ENCODE measurements at places on chromosomes 7 and 10. TPM values are rescaled to one million over a fixed set of nuclear protein-coding genes. Genes with fewer than 3 reads are reported as not detected.

LIPJ gene
- polyA plus RNA-seq: not detected

ANKRD22 gene
- not detected for polyA plus RNA-seq

RSPH10B gene
- not detected for polyA plus RNA-seq

PLAC9 gene
- polyA plus RNA-seq: 14.4 TPM

NPSR1 gene
- not detected for polyA plus RNA-seq

APBB1IP gene
- polyA plus RNA-seq: 0.07 TPM

DNA sequence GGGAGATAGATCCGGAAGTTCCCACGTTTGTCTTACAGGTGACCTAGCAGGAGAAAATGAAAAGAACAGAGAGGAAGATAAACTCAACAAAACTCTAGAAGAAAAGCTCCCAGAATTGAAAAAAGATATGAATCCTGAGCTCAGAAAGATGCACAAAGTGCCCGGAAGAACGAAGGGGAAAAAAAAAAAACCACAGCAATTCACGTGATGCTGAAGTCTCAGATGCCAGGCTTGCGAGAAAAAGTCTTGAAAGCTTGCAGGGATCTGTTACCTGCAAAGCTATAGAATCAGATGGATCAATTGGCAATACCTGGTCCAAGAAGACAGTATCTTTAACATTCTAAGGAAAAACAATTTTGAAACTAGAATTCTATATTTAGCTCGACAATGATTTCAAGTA, 33.5 kb downstream of the CARD11 start:
- no peaks in the 10 kb centered on the region for H3K27me3 ChIP-seq
- no peaks in the 10 kb centered on the region for H3K4me1 ChIP-seq
- DNase-seq: no peak
- no peaks in the 10 kb centered on the region for H3K36me3 ChIP-seq
- no peak overlapping the region for H3K4me3 ChIP-seq
- H3K27ac ChIP-seq: no peak overlapping the region

DNA sequence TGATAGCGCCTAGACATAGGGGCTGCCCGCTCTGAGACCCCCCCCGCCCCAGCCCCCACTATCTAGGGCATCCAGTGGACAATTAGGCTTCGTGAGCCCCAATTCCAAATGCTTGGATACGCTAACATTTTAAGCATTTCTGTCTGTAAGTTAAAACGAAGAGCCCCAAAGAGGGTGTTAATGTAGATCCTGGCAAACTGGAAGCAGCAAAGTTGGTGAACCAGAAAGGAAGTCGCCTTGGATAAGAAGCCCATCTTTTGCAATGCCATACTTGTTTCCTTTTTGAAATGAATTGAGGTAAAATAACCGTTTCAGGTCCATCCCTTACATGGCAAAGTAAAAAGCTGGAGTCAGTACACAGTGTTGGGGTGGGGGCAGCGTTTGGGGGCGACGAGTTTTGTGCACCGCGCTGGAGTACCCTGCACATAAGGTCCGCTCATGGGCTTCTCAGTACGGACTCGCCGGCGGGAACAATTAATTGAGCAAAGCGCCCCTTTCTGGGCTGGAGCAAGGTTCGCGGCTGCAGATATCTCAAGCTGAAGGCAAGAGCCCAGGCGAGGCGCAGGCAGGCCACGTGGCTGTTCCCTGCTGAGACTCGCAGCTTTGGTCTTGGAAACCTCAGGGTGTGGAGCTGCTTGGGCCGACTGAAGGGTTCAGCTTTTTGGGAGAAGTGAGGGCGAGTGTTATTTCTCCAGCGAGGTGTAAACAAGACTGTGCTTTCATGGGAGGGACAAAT, 1.4 kb upstream of the TWIST1 start:
- H3K27ac ChIP-seq: no peak overlapping the region
- peak; percentile 80 for DNase-seq
- peaks cover 62% of the 10 kb centered on the region for H3K4me1 ChIP-seq
- peaks cover 90% of the 10 kb centered on the region for H3K27me3 ChIP-seq

DNA sequence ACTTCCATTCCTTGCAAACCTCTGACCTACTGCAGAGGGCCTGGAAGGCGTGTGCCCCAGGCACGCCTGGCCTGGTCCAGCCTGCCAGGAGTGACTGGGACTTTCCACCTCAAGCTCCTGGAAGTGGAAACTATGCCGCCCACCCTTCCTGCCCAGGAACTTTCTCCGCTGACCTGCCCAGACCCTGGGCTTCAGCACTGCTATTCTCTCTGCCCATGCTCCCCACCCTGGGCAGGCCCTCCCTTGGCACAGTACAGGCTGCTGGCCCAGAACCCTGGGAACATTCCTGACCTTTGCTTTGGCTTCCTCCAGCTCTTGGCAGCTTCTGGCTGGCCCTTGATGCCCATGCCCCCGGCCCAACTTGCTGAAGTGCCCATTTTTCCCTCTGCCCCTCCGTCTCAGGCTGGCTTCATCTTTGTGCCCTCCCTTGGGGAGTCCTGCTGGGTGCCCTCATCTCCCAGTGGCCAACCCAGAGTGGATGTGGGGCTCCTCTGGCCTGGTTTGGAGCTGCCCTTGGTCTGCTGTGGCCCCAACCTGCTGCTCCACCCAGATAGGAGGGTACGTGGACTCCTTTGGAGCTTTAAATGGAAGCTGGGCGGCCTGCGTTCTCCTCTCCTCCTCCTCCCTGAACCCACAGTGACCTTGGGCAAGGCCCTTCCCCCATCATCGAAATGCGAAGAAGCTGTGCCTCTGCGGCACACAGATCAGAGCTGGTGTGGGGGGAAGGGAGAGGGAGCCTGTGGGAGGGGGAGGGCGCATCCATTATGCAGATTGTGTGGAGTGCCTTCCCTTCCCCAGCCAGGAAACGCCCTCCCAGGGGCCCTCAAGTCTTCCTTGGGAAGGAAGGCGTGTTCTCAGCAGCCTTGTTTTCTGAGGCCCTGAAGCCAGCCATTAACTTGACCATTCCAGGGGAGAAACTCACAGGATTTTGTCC, 3.4 kb downstream of the MMRN2 start:
- peaks cover 57% of the 10 kb centered on the region for H3K4me1 ChIP-seq
- H3K4me3 ChIP-seq: peak overlapping the region; percentile 47
- H3K27me3 ChIP-seq: no peaks in the 10 kb centered on the region
- peak; percentile 98 for DNase-seq
- peak overlapping the region; percentile 96 for H3K27ac ChIP-seq

DNA sequence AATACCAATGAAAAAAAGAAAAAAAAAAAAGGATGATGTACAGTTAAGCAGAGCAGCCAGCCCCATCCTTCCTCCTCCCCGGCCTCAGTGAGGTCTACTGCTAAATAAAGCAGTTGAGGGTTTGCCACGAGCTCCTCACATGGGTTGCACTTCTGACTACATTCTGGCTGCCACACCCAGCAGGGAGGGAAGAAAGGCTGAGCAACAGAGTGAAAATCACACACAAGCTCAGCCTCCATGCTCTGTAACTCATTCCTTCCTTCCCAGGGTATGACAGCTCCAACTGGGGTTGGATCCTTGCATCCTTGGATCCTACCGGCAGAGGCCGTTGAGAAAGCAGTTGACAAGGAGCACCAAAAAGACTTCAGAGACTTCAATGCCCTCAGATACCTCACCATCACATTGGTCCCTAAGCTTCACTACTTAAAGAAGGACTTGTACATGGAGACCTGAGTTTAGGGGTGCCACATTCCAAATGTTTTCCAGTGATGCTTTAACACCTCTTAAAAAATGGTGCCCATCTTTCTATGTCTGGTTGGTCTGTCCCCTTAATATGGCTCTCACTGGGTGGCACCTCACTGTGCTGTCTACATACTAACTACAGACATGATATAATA, 52.9 kb upstream of the PIK3CG start:
- H3K27ac ChIP-seq: no peak overlapping the region
- H3K27me3 ChIP-seq: no peaks in the 10 kb centered on the region
- no peaks in the 10 kb centered on the region for H3K36me3 ChIP-seq
- DNase-seq: no peak

DNA sequence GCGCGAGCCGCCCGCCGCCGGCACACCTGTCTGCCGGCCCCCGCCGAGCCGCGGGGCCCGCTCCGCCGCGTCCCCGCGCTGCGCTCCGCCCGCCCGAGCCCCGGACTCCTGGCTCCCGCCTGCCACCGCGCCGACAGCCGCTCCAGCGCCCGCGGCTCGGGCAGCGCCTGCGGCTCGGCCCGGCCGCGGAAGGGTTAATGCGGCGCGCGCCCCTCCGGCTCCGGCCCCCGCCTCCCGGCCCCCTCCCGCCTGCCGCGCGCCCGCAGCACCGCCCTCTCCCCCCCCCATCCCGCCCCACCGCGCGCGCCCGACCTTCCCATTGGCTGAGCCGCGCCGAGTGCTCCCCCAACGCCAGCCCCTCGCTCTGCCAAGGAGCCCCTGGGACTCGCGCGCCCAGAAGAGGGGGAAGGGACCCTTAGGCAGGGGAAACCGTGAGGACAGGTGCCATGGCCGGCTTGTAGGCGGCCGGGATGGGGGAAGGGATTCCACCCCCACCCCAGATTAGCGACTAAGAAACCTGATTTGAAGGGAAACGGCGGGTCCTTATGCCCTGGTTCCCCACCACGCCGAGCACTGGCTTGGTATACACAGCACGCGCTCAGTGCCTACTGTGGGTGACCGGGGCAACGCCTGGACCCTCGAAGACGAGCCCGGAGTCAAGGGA, at the start of gene KCNH2:
Gene KCNH2, minus strand, starts transcription at position 196 of the 664 bp plus-strand sequence. CDS start 408 bp downstream, outside the sequence.
- H3K4me1 ChIP-seq: peaks cover 48% of the 10 kb centered on the region
- H3K27ac ChIP-seq: no peak within 1 kb of the TSS
- peak; percentile 88 for DNase-seq
- no peaks in the 10 kb centered on the region for H3K36me3 ChIP-seq

DNA sequence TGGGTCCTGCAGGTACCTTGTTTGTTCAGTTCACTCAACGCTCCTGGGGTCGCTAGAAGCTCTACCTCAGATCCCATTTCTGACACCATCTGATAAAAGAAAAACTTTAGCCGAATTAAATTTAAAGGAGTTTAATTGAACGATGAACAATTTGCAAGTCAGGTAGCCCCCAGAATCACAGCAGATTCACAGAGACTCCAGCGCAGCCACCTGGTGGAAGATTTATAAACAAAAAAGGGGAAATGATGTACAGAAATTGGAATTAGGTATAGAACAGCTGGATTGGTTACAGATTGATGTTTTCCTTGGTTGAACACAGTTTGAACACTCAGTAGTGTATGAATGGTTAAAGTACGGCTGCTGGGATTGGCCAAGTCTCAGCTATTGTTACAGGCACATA, 23.1 kb downstream of the FBXL13 start:
- DNase-seq: no peak
- no peak overlapping the region for H3K27ac ChIP-seq
- no peaks in the 10 kb centered on the region for H3K27me3 ChIP-seq

DNA sequence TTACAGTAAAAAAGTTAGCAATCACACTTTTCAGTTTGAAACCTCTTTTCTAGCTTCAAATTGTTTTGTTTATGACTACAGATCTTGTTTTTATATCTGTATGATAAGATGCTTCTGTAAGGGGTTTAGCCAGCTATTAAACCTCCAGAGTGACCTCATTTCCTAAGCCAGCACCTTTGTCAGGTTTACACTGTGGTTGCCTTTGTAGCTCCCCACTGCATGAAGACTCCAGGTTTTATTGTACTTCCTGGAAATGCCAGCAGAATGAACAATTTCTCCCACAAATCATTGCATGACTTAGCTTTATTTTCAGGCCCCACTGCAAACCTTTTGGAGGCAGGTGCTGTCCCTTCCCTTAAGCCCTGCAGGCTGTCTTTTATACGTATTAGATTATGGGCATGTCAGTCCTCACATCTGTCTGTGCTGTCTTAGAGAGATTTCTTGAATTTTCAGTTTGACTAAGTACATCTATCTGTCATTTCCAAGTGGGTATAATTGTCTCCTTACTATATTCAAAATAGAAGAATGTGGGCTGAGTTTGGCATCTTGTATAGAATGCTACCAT, 8.2 kb upstream of the AGR3 start:
- H3K4me1 ChIP-seq: no peaks in the 10 kb centered on the region
- no peaks in the 10 kb centered on the region for H3K36me3 ChIP-seq
- H3K27ac ChIP-seq: no peak overlapping the region
- H3K4me3 ChIP-seq: no peak overlapping the region
- H3K27me3 ChIP-seq: no peaks in the 10 kb centered on the region

DNA sequence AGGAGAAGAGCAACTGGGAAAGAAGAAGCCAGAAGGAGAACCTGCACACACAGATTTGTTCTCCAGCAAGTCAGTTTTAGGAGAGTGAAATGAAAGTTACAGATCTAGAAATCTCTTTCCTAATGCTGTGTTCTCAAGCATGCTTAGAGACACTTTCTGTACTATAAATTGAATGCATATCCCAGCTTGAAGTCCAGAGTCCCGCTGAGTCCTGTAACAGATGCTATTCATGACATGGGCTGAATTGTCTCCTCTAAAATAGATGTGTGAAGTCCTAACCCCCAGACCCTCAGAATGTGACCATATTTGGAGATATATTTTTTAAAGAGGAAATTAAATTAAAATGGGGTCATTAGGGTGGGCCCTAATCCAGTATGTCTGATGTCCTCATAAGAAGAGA, 46.9 kb upstream of the GJD4 start:
- no peak overlapping the region for H3K27ac ChIP-seq
- no peaks in the 10 kb centered on the region for H3K4me1 ChIP-seq
- H3K27me3 ChIP-seq: no peaks in the 10 kb centered on the region
- no peak for DNase-seq
- no peaks in the 10 kb centered on the region for H3K36me3 ChIP-seq
- H3K4me3 ChIP-seq: no peak overlapping the region

GRCh38 chr10:102741726-102742237, 2.0 kb upstream of the WBP1L start:
- no peak for DNase-seq
- no peaks in the 10 kb centered on the region for H3K36me3 ChIP-seq
- H3K27ac ChIP-seq: no peak overlapping the region
- no peaks in the 10 kb centered on the region for H3K27me3 ChIP-seq
- H3K4me3 ChIP-seq: no peak overlapping the region

- DNase-seq: no peak
- H3K36me3 ChIP-seq: peaks cover 11% of the 10 kb centered on the region
- H3K4me3 ChIP-seq: no peak overlapping the region
- no peaks in the 10 kb centered on the region for H3K27me3 ChIP-seq
- no peaks in the 10 kb centered on the region for H3K4me1 ChIP-seq
These were observed 15.9 kb downstream of the FBH1 start for GRCh38 chr10:5905854-5906507.

GRCh38 chr10:93667795-93668194, 34.6 kb downstream of the FRA10AC1 start:
- H3K27ac ChIP-seq: no peak overlapping the region
- H3K27me3 ChIP-seq: no peaks in the 10 kb centered on the region
- H3K36me3 ChIP-seq: peaks cover 8% of the 10 kb centered on the region
- DNase-seq: no peak
- no peak overlapping the region for H3K4me3 ChIP-seq

DNA sequence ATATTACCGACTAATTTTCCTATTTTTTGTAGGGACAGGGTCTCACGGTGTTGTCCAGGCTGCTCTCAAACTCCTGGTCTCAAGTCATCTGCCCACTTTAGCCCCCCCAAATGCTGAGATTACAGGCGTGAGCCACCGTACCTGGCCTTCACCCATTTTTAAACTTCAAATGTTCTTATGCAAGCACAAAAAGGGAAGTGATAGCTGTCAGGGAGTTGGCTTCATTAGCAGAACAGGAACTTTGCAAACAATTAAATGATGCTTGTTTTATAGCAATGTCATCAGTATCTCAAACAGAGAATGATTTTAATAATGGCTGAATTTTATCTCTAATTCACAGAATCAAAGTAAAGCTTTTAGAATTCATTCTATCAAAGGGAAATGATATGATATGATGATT, 49.8 kb upstream of the FAM171A1 start:
- H3K36me3 ChIP-seq: no peaks in the 10 kb centered on the region
- no peak for DNase-seq
- no peaks in the 10 kb centered on the region for H3K27me3 ChIP-seq
- H3K27ac ChIP-seq: no peak overlapping the region
- H3K4me3 ChIP-seq: no peak overlapping the region
- no peaks in the 10 kb centered on the region for H3K4me1 ChIP-seq

- no peak for DNase-seq
- peaks cover 9% of the 10 kb centered on the region for H3K36me3 ChIP-seq
- no peaks in the 10 kb centered on the region for H3K27me3 ChIP-seq
- H3K4me3 ChIP-seq: no peak overlapping the region
- no peaks in the 10 kb centered on the region for H3K4me1 ChIP-seq
These were observed 18.1 kb downstream of the CCDC126 start for GRCh38 chr7:23615331-23615730.

All from GM23338 (cell line).